Right kidney (tissue), 9 donors: ENCODE measurements at places on chromosomes 11 and 22.
A peak's percentile ranks its signal among the peaks of the same experiment; 100 is the strongest.

- no peak for DNase-seq
These were observed 233.1 kb downstream of the CSNK2A3 start for GRCh38 chr11:11119917-11120316.

DNA sequence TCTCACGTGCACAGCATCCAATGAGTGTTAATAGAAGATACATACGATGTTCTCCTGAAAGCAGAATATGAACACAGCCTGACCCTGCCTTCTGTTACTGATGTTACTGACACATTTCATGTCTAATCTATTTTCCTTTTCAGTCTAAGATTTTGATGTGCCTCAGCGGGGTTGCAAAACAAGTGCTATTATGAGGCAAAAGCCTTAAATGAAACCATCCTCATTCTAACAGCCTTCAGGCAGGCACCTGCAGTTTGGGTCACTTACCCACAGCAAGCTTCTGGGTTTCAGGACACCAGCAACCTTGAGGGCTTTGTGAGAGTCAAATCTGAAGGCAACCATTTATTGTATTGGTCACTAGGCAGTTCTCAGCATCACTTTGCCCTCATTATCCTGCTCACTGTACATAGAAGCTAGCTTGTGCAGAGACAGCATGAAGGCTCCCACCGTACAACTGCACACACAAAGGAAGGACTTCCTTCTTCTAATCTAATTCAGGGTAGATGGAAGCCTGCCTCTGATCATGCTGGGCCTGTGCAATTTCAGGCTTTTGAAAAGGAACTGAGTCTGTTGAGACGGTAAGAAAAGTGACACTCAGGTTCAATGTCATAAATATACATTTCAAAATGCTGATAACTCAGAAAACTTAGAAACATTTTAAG lies 183.2 kb upstream of the PITPNB start:
- DNase-seq = no peak

- no peak for DNase-seq
These were observed 1.6 kb downstream of the BRD1 start for GRCh38 chr22:49825944-49826602.

DNA sequence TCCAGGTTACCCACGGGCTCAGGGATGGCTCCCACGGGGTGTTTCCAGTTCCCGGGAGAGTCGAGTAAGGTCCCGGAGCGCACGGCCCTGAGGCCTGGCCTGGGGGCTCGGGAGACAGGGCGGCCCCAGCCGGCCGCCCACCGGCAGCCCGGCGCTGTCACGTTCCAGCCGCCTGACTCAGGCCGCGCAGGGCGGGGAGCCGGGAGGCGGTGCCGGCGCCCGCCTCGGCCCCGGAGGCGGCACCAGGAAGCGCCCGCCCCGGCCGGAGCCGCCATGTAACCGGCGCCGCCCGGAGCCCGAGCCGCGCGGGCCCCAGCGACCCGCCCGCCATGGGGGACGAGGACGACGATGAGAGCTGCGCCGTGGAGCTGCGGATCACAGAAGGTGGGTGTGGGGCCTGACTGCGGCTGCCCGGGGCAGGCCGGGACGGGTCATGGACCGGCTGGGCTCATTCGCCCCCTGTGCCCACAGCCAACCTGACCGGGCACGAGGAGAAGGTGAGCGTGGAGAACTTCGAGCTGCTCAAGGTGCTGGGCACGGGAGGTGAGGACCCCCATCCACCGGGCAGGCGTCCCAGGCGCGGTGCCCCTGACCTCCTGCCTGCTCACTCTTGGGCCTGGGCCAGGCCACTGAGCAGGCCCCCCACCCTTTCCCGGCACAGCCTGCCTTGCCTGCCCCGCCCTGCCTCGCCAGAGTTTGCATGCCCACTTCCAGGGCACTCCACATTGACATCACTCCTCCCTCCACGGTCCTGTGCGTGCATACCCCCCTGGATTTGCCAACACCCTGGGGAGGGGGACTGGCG lies at the start of gene RPS6KA4:
Gene RPS6KA4, plus strand, starts transcription at position 256 of the 805 bp plus-strand sequence. Its CDS starts 74 bp downstream, at position 330.
- peak; percentile 81 for DNase-seq

GRCh38 chr11:114270531-114271270 lies 25.5 kb upstream of the NNMT start:
- DNase-seq = no peak

GRCh38 chr11:45788887-45789286 lies 16.1 kb upstream of the SLC35C1 start:
- no peak for DNase-seq

GRCh38 chr11:70763606-70764005 lies 365.3 kb downstream of the CTTN start:
- no peak for DNase-seq

DNA sequence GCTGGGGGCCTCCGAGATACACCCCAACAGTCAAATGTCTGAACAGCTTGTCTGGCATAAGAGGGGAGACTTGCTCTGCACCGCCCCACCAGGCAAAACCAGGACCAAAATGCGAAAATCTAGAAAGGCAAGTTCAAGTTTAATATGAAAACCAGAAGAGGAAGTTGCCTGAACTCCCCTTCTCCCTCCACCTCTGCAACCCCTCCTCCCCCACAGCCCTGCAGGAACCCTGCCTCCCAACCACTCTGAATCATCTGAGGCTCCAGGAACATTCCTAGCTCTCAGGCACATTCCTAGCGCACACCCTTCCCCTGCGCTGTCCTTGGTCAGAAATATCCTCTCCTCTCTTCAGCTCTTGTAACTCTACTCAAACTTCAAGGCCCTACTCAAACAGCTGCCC lies 36.7 kb downstream of the ISX start:
- no peak for DNase-seq

DNA sequence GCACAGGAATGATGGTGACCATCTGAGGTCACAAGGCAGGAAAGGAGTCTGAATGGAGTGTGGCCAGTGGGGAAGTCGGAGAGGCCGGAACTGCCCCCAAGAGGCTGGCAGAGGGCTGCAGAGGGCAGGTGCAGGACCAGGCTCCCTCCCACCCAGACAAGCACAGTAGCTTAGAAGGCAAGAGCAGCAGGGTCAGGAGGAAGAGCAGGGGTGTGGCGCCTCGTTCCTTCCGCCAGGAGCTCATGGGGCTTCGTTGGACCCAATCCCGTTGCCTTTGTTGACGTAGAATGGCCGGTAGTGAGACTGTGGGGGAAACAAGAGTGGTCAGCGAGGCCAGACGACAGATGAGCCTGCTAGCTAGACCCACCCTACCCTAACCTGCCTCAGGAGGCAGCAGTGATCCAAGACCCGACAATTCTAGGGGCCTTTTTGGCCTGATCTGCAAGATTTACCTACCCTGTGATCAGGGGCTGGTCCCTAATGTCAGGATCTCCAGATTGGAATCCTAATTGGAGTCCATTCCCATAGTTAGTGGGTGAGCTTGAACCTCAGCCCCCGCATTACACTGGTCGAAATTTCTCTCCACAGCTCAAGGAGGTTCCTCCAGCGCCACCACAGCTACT lies 25.6 kb downstream of the TRIM29 start:
- DNase-seq = no peak

DNA sequence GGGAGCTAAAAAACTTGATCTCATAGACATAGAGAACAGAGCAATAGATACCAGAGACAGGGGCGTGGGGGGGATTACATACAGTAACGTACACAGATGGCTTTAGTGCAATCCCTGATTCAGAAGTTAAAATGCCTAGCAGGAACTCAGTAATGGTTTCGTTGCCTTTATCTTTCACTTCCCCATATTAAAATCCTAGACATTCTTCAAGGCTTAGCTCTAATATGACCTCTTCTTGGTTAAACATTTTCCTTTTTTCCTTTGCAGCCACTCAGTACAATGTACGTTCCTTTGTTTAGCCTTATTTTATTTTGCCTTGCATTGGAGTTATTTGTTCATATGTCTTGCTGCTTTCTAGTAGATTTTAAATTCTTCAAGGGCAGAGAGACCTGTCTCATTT lies 104.9 kb downstream of the C11orf87 start:
- DNase-seq = no peak

DNA sequence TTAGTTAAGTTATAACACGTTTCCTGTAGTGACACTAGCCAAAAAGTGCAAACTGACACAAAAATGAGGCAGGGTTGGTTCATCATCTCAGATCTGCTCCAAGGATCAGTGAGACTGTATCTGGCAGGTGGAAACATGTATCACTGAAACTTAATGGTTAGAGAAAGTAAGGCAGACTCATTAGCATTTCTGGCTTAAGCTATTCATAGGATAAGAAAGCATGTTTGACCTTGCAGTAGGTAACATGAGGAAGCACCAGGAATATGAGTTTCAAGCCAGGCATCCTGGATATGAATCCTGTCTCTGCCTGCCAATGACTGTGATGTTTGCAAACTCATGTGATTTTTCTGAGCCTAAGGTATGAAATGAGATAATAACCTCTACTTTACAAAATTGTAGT lies 732.1 kb downstream of the NELL1 start:
- DNase-seq = no peak

DNA sequence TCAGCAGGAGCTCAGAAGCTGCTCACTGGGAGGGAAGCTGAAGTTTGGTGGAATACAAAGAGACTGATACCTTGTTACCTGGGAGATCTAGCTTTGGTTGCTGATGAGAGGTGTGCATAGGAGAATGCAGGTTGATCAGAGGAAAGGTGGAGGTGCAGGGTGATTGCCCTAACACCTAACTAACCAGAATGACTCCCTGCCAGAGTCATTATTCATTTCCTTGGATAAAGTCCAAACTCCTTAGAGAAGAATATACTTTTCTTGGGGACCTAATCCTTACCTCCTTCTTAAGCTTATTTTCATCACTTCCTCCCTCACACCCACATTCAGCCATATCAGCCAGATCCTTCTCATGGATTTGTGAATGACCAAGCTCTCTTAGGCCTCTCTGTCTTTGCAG lies 814.2 kb upstream of the TENM4 start:
- DNase-seq = no peak

GRCh38 chr11:45818961-45819605 lies 14.1 kb downstream of the SLC35C1 start:
- DNase-seq = no peak

DNA sequence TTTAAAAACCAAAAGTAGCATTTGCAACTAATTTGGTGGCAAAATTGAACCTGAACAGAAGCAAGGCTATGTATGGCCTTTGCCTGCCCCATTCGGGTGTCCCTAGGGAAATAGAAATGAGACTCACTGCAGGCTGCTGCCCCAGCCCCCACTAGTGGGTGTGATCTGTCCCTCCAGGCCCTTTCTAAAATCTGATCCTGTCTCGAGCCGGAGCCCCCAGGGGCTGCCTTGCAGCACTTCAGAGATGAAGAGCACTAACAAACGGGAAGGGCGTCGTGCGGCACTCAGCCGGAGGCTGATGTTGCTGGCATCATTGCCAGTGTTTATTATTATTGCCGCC lies 43.2 kb downstream of the CD82 start:
- no peak for DNase-seq

DNA sequence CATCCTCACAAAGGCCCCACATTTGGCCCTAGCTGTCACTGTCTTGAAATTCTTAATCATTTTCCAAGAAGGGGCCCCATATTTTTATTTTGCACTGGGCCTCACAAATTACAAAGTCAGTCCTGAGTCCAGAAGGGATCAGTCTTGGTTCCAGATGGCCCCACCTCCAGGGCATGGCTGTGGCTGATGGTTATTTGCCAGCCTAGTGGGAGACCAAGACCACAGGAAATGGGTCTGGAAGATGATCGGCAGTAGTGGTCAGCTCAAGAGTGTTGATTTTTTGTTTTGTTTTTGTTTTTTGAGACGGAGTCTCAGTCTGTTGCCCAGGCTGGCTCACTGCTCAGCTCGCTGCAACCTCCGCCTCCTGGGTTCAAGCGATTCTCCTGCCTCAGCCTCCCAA lies 47.1 kb upstream of the EMID1 start:
- DNase-seq = no peak

DNA sequence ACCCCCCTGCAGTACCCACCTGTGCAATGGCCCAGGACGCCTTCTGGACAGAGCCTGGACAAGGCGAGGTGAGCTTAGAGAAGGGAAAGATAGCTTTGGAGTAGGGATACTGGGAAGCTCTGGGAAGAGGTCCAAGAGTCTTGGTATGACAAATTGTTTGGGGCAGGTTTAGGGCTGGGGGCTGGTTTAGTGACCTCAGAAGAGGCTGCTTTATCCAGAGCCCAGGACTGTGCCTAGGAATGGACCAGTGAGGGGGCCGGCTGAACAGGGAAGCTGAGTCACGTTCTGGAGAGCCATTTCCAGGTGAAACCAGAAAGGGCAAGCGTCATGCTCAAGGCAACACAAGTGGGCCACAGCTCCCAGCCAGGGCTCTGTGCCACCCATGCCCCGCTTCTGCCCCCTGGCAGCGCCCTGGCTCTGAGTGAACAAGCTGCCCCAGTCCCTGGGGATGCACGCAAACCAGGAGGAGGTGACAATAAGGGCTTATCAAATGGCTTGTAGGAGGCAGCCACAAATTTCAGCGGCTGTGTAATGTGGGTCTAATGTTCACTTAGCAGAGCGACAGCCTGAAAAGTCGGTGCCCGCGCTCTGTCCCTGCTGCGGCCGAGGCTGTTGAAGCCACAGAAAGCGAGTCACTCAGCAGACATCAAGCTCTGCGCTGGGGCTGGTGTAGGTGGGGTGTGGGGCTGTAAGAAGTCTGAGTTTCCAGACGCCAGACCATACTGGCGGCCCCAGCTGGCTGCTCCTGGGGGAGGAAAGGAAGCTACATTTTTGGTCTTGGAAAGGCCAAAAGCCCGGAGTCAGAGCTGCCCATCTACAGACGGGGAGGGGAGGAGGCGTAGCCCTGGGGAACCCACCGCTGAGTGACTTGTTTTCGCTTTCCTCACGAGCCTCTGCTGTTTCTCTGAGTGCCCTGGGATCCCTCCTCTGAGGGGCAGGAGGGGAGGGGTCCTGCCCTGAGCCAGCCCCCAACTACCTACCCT lies 18.3 kb upstream of the SYT7 start:
- no peak for DNase-seq

DNA sequence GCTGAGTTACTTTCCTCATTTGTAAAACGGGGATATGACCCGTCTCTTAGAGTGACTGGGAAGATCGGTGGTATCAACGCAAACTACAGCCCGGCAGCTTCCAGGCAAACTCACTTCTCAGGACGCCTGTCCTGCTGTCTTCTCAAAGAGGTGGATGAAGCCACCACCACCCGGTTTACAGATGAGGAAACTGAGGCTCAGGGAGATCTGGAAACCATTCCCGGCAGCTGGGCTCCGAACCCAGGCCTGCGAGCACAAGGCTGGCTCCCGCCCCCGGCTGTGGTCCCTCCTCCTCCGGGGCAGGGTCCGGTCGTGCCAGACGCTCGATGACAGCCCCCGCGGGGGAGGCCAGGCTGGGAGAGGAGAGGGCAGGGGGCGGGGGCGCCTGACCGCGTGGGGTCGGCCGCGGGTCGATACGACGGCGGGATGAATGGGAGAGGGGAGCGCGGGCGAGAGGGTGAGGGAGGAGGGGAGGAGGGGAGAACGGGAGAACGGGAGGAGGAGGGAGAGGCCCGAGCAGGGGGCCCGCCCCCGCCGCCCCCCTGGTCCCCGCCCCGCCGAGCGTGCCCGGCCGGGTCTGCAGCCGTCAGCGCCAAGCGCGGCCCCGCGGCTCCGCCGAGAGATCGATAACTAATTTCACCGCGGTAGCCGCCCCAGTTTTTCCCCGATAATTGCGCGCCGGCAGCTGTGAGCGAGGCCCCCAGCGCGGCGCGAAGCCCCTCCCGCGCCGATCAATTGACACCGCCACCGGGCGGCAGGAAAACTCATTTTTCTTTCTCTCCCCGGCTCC lies 14.0 kb downstream of the IGLL1 start:
- peak; percentile 70 for DNase-seq
